ENCODE measurements at places on chromosomes 3 and 15.

DNA sequence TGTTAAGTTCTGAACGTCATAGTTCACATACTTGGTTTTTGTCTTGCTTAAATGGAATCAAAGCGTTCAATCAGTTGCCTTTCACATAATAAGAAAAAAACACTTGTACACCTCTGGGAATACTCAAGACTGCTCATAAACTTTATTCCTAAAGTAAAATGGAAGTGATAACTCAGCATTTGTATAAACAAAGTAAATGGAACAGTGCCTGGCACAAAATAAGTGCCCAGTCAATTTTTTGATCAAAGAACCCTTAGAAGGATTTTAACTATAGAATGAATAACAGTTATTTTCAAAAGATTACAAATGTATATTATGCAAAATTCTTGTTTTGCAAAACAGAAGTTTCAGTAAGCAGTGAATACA lies 1.3 kb downstream of the RAB5A start:
- DNase-seq = no peak

DNA sequence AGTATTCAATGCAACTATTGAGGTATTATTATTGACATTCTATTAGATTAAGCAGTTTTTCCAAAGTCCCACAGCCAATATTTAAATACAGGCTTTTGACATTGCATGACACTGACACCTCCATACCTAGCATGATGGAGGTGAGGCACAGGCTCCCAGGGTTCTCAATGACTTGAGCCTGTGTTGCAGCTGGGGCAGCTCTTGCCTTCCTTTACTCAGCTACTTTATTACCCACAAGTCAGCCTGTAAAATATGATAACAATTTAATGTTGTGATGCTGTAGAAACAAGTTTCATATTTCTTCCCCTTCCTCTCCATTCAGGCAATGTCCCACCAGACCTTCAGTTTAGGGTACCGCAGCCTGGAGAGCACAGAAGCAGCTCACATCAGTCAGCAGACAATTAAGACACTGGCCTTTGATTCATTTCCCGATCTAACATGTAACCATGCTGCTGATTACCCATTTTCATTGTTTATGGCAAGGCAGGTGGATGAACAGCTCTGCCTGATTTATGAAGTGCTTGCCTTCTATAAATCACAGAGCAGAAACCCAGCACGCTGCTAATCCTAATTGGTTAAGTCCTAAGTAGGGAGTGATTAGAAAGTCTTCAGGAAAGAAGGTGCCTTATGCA lies 826.1 kb downstream of the AGBL1 start:
- DNase-seq = no peak

DNA sequence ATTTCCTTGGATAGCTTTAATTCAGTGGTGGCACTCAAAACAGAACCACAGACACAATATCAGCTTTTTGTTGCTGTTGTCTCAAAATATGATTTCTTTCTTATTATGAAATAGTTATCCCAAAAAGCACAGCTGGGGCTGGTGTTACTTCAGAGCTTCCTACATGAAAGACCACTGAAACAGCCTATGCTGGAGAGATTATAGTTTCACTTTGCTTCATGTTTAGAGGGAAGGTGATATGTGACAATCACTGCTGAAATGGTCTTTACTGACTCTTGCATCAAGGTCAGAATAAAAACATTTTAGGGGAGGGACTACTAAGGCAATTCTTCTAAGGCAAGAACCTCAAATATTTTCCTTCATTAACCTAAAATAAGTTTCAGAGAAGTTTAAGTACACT lies 190.7 kb downstream of the TNIK start:
- DNase-seq = no peak

- DNase-seq = no peak
Observed at GRCh38 chr15:63482874-63483323, 21.5 kb upstream of the USP3 start.

- DNase-seq = no peak
Observed at GRCh38 chr3:122497425-122497824, 17.3 kb downstream of the KPNA1 start.

- DNase-seq = no peak
Observed at GRCh38 chr3:46097691-46098241, 70.5 kb upstream of the XCR1 start.

DNA sequence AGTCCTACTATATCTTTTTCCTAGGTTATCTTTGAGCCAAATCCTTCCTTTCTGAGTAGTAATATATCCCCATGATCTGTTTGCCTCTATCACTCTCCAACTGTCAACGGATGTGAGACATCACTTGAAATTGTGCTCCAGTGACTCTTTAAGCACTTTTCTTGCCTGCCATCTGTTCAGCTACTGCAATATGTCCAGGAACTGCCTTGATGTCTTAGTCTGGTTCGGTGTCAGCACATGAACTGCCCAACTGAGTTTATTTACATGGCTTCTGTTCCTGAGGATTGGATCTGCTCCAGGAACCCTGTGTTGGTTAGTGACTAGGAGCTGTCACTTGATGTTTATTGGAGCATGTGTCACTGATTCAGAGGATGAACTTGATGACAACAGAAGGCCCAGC lies 116.5 kb downstream of the SLC9A9 start:
- no peak for DNase-seq

- no peak for DNase-seq
Observed at GRCh38 chr15:95658799-95659198, 671.7 kb upstream of the NR2F2 start.

DNA sequence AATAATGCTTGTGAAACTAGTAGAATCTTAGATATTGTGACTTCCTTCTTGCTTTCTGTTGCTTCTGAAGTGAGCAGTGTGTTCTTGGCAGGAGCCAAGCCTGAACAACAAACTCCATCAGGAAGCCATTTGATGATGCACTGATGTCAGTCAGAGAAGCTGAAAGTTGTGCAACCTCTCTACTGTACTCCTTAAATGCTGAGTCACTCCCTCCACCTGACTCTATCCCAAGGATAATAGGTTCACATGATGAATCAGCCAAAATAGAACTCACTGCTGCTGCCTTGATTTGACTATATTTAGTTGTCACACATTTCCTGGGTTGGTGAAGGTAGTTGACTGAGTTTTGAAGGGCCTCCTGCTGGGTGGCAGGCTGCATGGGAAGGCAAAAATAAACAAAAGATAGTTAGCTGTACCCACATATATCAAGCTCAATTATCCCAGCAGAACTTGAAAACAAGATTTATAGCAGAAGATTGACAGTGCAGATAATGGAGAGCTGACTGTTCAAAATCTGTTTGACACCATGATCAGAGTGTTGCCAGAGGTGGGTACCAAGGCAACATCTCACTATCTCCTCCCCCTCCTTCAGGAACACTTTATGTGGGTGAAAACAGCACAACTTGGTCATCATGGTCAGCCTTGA lies 328.4 kb upstream of the DPH6 start:
- no peak for DNase-seq

DNA sequence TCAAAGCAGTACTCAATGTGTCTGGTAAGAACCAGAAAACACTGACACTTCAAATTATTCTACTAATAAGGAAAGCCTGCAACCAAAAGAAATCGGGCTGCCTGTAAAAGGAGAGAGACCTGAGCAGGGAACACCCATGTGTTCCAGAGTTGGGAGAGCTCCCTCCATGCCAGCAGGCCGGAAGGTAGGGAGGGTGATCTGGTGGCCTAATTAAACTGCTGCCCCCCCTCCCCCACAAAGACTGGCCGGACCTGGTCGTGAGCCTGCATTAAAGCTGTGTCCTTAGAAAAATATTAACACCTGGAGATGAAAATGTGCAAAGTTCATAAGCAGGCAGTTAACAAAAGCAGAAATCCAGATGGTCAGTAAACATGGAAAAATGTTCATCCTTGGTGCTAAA lies 170.6 kb upstream of the BHLHE40 start:
- DNase-seq = no peak

DNA sequence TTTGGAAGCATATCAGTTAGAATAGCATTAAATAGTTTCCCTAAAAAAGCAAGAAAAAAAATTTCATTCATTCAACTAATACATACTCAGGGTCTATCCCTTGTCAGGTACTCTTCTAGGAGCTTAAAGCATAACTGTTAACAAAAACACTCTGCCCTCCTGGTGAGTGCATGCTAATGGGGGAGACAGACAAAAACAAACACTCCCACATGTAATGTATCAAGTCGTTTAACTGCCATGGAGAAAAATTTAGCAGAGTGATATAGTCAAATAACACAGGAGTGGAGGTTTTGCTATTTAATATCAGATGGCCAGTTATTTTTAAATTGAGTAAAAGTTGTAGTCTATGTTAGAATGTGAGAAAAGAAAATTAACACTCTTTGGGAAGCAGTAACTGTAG lies 254.5 kb upstream of the RARB start:
- no peak for DNase-seq

GRCh38 chr15:35159170-35159569 lies 74.1 kb upstream of the NANOGP8 start:
- DNase-seq = no peak

DNA sequence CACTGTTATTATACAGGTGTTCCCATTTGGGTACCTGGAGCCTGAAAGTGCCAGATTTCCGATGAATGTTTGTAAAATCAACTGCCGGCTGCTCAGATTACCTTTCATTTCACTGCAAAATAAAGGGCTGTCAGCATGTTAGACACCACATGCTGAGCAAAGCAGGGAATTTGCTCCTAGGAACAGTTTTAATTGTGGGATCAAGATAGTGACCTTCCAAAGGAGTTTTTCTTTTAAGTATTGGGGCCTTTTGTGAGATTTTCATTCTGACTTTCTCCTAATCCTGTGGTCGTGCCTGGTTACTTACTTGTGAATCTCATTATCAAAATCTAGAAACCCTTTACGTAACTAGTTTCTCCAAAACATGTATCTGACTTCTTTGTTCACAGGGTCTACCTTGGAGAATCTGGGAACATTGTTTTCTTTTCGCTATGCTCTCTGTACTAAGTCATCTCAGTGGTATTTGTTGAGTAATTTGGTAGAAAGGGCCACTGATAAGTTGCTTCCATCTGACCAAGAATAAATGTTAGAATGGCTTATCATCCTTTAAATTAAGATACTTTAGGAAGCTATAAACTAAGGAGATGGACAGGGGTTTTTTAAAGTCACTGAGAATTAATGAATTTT lies 40.8 kb upstream of the LRTM1 start:
- DNase-seq = no peak

DNA sequence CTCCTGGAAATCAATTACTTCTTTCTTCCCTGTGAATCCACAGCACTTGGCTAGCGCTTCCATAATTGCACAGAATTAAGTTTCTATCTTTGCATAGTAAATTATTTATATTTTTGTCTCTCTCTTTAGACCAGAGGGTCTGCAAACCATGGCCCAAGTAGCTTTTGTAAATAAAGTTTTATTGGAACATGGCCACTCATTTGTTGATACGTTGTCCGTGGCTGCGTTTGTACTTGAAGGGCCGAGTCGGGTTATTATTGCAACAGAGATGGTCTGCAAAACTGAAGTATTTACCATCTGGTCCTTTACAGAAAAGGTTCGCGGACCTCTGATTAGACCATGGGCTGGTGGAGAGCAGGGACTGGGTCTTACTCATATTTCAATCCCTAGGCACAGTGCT lies 102.5 kb downstream of the RPLP1 start:
- DNase-seq = no peak

DNA sequence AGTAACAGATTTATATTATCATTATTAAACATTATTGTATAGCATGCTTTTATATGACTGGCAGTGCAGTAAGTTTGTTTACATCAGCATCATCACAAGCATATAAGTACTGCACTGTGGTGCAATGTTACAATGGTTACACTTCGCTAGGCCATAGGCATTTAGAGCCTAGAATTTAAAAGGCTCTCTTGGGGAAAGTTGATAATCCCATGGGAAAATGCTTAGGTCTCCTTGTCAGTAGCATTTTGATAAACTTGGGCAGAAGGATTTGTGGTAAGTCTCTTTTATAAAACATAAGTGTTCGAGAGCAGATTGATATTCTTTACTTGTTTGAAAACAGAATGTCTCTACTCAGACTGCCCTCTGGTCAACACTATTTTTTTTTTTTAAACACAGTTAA lies 7.5 kb downstream of the DTWD1 start:
- DNase-seq = no peak
